Activated B cell treated with CpG ODN at 0.5 μM for 24 hours (primary cell): ENCODE measurements at places on chromosomes 13 and 19.

GRCh38 chr13:30465343-30465592 is 468 bp downstream of the HMGB1 start:
- no peak for DNase-seq
- H3K4me3 ChIP-seq, result no peak overlapping the region
- H3K36me3 ChIP-seq, result peaks cover 30% of the 10 kb centered on the region
- H3K27ac ChIP-seq, result no peak overlapping the region

DNA sequence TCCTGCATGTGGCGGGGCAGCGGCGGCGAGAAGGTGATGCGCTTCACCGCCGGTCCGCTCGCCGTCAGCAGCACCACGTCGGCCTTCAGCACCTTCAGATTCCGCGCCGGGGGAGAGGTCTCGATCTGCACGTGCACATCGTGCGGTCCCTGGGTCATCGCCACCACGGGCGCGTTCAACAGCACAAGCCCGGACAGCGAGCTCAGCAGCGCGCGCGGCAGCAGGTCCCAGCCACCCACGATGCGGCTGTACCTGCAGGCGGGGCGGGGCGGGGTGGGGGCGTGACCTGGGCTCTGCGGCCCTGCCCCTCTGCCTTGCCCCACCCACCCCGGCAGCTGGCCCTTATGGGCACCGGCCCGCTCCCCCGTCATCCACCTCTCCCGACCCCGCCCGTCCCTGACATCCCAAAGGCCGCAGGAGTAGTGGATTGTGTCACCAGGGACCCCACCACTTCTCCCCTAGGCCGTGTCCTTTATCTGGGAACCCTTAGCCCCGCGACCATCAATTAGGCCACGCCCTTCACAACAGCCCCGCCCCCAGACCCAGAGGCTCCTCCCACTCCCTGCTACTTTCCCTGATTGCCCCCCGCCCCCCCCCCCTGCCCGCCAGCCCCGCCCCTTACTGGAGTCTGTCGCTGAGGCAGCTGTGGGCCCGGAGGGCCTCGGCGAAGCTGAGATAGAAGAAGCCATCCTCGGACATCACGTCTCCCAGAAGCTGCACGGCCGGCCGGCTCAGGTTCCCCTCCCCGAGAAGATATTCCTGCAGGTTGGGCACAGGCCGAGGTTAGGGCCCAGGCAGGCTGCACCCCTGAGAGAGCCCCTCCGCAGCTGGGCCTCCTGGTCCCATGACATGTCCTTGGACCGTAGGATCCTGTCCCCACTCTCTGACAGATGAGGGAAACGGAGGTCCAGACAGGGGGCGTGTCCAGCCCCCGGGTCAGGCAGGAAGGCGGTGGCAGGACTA is 6.1 kb downstream of the IL4I1 start:
- H3K36me3 ChIP-seq, result peaks cover 11% of the 10 kb centered on the region
- peak; percentile 68 for DNase-seq
- H3K27me3 ChIP-seq, result no peaks in the 10 kb centered on the region
- peak overlapping the region; percentile 82 for H3K4me3 ChIP-seq
- H3K4me1 ChIP-seq, result peaks cover 49% of the 10 kb centered on the region
- peak overlapping the region; percentile 7 for H3K27ac ChIP-seq

- peaks cover 18% of the 10 kb centered on the region for H3K27me3 ChIP-seq
- no peak for DNase-seq
- no peak overlapping the region for H3K27ac ChIP-seq
- peaks cover 4% of the 10 kb centered on the region for H3K4me1 ChIP-seq
- no peaks in the 10 kb centered on the region for H3K36me3 ChIP-seq
- no peak overlapping the region for H3K4me3 ChIP-seq
These were observed 52.5 kb upstream of the SHKBP1 start for GRCh38 chr19:40524133-40524549.

GRCh38 chr13:73876323-73876722 is 257.9 kb downstream of the KLF12 start:
- peaks cover 22% of the 10 kb centered on the region for H3K36me3 ChIP-seq
- H3K27me3 ChIP-seq, result no peaks in the 10 kb centered on the region
- DNase-seq, result no peak
- H3K27ac ChIP-seq, result no peak overlapping the region

- no peak overlapping the region for H3K27ac ChIP-seq
- H3K4me3 ChIP-seq, result no peak overlapping the region
- H3K4me1 ChIP-seq, result no peaks in the 10 kb centered on the region
- H3K36me3 ChIP-seq, result no peaks in the 10 kb centered on the region
- H3K27me3 ChIP-seq, result peaks cover 2% of the 10 kb centered on the region
These were observed 385.3 kb downstream of the KCTD12 start for GRCh38 chr13:76500894-76501293.

DNA sequence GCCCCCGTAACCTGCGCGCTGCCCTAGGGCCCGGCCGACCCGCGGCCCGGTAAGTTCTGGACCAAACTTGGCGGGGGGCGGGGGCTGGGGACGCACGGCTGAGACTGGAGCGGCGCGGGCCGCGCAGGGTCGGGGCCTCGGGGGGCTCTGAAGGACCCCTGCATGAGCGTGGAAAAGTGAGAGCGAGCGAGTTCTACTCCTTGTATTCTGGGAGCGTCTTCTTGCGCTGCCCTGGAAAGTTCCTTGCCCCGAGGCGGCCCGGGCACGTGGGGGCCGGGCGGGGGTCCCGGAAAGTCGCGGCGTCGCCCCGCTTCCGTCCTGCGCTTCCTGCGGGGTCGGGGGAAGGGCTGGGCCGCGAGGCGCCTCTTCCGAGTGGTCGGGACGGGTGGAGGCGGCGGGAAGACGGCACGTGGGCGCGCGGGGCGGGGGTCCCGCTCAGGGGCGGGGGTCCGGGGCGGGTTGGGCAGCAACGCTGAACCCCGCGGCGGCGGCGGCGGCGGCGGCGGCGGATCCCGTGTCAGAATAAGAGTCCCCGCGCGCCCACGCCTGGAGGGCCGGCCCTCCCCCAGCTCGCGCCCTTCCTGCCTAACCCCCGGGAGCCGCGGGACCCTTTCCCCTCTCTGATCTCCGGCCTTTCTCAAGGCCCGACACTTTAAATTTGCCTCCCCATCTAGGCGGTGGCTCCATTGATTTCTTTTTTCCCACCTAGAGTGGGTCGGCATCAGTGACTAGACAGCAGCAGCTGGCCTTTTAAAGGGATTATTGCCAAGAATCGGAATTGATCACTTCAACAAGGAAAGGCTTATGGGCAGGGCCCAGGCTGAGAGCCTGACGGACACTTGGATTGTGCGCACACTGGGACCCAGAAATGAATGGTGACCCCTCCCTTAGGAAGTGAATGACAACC is 749 bp downstream of the GATAD2A start:
- peak overlapping the region; percentile 97 for H3K4me3 ChIP-seq
- peak overlapping the region; percentile 89 for H3K27ac ChIP-seq
- H3K27me3 ChIP-seq, result no peaks in the 10 kb centered on the region

- DNase-seq, result no peak
- H3K27ac ChIP-seq, result no peak overlapping the region
- H3K4me1 ChIP-seq, result no peaks in the 10 kb centered on the region
- no peak overlapping the region for H3K4me3 ChIP-seq
- no peaks in the 10 kb centered on the region for H3K36me3 ChIP-seq
These were observed 77.6 kb upstream of the IPO5 start for GRCh38 chr13:97875911-97876310.

DNA sequence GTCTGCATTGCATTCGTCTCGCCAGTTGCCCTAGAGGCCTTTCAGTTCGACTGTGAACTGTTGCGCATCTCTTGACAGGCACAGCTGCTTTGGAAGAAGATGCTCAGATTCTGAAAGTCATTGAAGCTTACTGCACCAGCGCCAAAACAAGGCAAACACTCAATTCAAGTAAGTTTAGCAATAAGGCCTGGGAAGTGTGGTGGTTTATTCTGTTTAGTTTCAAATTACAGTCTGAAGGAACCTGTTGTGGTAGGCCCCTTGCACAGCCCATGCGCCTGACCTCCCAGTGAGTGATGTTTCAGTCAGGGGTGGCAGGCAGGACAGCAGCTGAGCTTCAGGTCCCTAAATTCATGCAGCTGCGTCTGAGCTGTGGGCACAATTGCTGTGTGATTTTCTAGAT is 32.2 kb upstream of the TEX29 start:
- H3K4me1 ChIP-seq, result no peaks in the 10 kb centered on the region
- no peaks in the 10 kb centered on the region for H3K27me3 ChIP-seq
- no peak for DNase-seq

DNA sequence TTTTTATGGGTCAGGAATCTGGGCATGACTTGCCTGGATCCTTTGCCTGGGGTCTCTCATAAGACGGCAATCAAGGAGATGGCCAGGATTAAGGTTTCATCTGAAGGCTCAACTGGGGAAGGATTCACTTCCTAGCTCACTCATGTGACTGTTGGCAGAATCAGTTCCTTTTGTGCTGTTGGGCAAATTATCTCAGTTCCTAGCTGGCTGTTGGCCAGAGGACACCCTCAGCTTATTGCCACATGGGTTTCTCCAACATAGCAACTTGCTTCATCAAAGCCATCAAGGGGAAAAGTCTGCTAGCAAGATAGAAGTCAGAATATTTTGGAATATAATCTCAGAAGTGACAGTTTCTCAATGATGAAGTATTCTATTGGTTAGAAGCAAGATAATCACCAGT is 12.2 kb upstream of the EVI5L start:
- peaks cover 37% of the 10 kb centered on the region for H3K4me1 ChIP-seq
- H3K36me3 ChIP-seq, result no peaks in the 10 kb centered on the region
- H3K27me3 ChIP-seq, result peaks cover 14% of the 10 kb centered on the region

- peaks cover 7% of the 10 kb centered on the region for H3K36me3 ChIP-seq
- H3K27me3 ChIP-seq, result no peaks in the 10 kb centered on the region
- peak overlapping the region; percentile 51 for H3K27ac ChIP-seq
- no peak overlapping the region for H3K4me3 ChIP-seq
- H3K4me1 ChIP-seq, result peaks cover 95% of the 10 kb centered on the region
These were observed 22.9 kb downstream of the LRCH1 start for GRCh38 chr13:46575818-46576221.

- H3K36me3 ChIP-seq, result no peaks in the 10 kb centered on the region
- H3K4me3 ChIP-seq, result peak overlapping the region; percentile 70
- H3K27me3 ChIP-seq, result no peaks in the 10 kb centered on the region
- peaks cover 22% of the 10 kb centered on the region for H3K4me1 ChIP-seq
- DNase-seq, result no peak
These were observed 5.7 kb upstream of the MRPS31 start for GRCh38 chr13:40776681-40777165.

DNA sequence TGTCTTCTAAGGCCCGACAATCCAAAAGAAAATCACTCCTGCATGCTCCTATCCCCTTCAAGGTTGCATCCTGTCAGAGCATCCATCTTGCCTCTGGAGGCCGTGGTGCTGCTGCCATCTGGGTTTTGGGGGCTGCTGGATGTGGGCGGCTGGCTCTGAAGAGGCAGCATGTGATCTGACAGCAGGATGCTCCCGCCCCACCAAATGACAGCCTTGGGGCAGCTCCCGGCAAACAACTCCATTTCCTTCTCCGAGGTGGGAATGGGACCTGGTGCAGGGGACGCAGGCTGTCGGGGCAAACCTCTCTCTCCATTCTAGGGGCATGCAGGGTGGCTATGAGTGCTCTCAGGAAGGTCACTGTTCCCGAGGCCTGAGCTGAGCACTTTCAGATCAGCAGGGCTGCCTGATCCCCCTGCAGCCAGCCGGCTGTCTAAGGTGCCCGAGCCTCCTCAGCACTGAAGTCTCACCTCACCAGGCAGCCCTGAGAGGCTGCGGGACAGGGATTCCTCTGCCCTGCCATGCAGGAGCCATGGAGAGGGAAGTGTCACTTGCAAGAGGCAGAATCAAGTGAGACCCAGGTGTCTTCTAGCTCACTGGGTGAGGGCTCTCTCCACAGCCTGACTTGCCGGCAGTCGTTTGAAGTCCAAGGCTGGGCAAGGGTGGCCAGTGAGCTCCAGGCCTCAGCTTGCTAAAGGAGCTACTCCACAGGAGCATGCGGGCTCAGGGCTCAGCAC is 28.8 kb downstream of the TSSK6 start:
- H3K4me3 ChIP-seq, result no peak overlapping the region
- H3K27me3 ChIP-seq, result no peaks in the 10 kb centered on the region
- H3K36me3 ChIP-seq, result peaks cover 19% of the 10 kb centered on the region
- no peak for DNase-seq
- H3K27ac ChIP-seq, result peak overlapping the region; percentile 90

- DNase-seq, result no peak
- H3K4me1 ChIP-seq, result peaks cover 2% of the 10 kb centered on the region
- no peaks in the 10 kb centered on the region for H3K36me3 ChIP-seq
- H3K27ac ChIP-seq, result no peak overlapping the region
These were observed 25.9 kb downstream of the ZSWIM9 start for GRCh38 chr19:48196321-48196763.

GRCh38 chr13:22469452-22469851 is 711.3 kb upstream of the SGCG start:
- H3K27me3 ChIP-seq, result no peaks in the 10 kb centered on the region
- no peak for DNase-seq
- H3K4me3 ChIP-seq, result no peak overlapping the region
- no peaks in the 10 kb centered on the region for H3K4me1 ChIP-seq
- no peak overlapping the region for H3K27ac ChIP-seq

- H3K36me3 ChIP-seq, result no peaks in the 10 kb centered on the region
- no peak overlapping the region for H3K4me3 ChIP-seq
- H3K27me3 ChIP-seq, result peaks cover 7% of the 10 kb centered on the region
- peaks cover 33% of the 10 kb centered on the region for H3K4me1 ChIP-seq
- H3K27ac ChIP-seq, result no peak overlapping the region
These were observed 49.0 kb upstream of the ZNF780A start for GRCh38 chr19:40139533-40140287.

DNA sequence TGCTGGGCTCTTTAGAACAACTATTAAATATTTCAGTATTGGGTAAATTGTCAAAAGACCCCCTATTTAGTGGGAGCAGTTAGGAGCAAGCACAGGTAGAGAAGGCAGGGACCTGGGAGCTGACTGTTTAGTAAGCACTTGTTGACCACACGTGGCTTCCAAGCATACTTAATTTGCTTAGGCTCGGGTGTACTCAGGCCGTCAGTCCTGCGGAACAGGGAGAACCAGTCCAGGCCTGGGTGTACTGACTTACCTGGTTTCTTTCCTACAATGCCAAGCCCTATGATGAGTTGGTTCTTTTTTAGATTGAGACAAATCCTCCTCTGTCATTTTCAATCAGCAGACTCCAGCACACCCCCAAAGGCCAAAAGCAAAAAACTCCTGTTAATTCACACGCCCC is 90.0 kb downstream of the WDFY2 start:
- H3K27ac ChIP-seq, result no peak overlapping the region
- DNase-seq, result no peak

GRCh38 chr19:17749912-17750317 is 1.4 kb upstream of the FCHO1 start:
- H3K27me3 ChIP-seq, result no peaks in the 10 kb centered on the region
- H3K4me1 ChIP-seq, result peaks cover 73% of the 10 kb centered on the region

- peaks cover 2% of the 10 kb centered on the region for H3K27me3 ChIP-seq
- peak overlapping the region; percentile 71 for H3K4me3 ChIP-seq
- peak; percentile 51 for DNase-seq
- no peaks in the 10 kb centered on the region for H3K36me3 ChIP-seq
These were observed 990 bp downstream of the LMTK3 start for GRCh38 chr19:48510421-48511268.

- no peaks in the 10 kb centered on the region for H3K27me3 ChIP-seq
- peak; percentile 33 for DNase-seq
- peaks cover 6% of the 10 kb centered on the region for H3K4me1 ChIP-seq
- H3K36me3 ChIP-seq, result peaks cover 21% of the 10 kb centered on the region
These were observed 39.4 kb downstream of the ZNF136 start for GRCh38 chr19:12202250-12202649.

GRCh38 chr19:49458567-49458903 is 5.5 kb downstream of the ALDH16A1 start:
- H3K4me3 ChIP-seq, result no peak overlapping the region
- no peak for DNase-seq
- peaks cover 48% of the 10 kb centered on the region for H3K36me3 ChIP-seq

- H3K4me3 ChIP-seq, result no peak overlapping the region
- DNase-seq, result no peak
- no peak overlapping the region for H3K27ac ChIP-seq
- no peaks in the 10 kb centered on the region for H3K36me3 ChIP-seq
- peaks cover 17% of the 10 kb centered on the region for H3K4me1 ChIP-seq
- no peaks in the 10 kb centered on the region for H3K27me3 ChIP-seq
These were observed 145.2 kb downstream of the KCTD12 start for GRCh38 chr13:76741046-76741445.
